ENCODE measurements at places on chromosomes 7 and 10. TPM values are rescaled to one million over a fixed set of nuclear protein-coding genes. Genes with fewer than 3 reads are reported as not detected.

The SRRM3 gene
- total RNA-seq, result 2.4 TPM

The ACHE gene
- total RNA-seq, result 0.66 TPM

The PLA2G12B gene
- not detected for total RNA-seq

The AEBP1 gene
- total RNA-seq, result 169 TPM

The AOAH gene
- total RNA-seq, result 24.2 TPM

The HYCC1 gene
- 72.9 TPM for total RNA-seq

The LAMB1 gene
- 333 TPM for total RNA-seq

The ZNF488 gene
- total RNA-seq, result 0.19 TPM

The SPDYE16 gene
- total RNA-seq, result not detected

The DKK1 gene
- total RNA-seq, result 32.0 TPM

The SORCS3 gene
- total RNA-seq, result not detected

The DDX56 gene
- total RNA-seq, result 59.9 TPM

Measured in subcutaneous adipose tissue (tissue), 4 donors.